ENCODE measurements at places on chromosomes 4 and X.

- DNase-seq, result no peak
These were observed 40.6 kb downstream of the GUCY2F start for GRCh38 chrX:109441266-109441665.

DNA sequence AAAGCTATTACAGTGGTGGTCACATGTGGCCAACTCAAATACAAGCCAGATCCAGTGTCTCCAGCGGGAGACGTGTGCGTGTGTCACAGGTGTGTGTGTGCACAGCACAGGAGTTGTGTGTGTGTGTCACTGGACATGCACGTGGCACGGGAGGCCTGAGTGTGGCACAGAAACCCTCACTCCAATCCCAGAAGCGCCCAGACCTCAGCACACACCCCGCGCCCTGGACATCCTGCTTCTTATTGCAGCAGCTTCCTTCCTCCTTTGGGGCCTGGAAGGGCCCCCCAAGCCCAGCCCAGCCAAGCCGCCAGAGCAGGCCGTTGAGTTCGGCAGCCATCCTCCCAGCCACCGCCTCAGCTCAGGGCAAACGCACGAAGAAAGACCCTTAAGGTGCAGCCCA is 37.9 kb downstream of the ACOX3 start:
- no peak for DNase-seq

GRCh38 chr4:79948261-79948660 is 124.8 kb downstream of the ANTXR2 start:
- DNase-seq, result no peak

- peak; percentile 35 for DNase-seq
These were observed 140.2 kb upstream of the PJA1 start for GRCh38 chrX:69305333-69306062.

GRCh38 chr4:94871644-94872305 is 114.0 kb downstream of the BMPR1B start:
- DNase-seq, result no peak

DNA sequence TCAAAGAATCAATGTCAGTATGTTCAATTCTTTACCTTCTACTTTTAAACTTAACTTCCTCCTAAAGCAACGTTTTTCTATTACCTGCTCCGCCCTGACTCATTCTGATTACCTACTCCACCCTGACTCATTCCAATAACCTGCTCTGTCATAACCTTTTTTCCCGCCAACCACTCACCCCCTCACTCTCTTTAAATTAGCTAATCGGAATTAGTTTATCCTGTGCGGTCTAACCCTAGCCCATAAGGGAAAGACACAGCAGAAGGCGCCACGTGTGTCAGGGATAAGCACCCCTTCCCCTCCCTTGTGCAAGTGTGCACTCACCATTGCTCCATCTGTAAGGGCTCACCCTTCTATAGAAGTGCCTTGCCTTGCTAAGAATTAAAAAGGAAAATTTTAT is 64.4 kb downstream of the EIF4E start:
- DNase-seq, result no peak

GRCh38 chr4:9918484-9918883 is 102.8 kb downstream of the SLC2A9 start:
- no peak for DNase-seq
